ENCODE measurements at places on chromosomes 5 and 9. TPM values are rescaled to one million over a fixed set of nuclear protein-coding genes. Genes with fewer than 3 reads are reported as not detected.

The PCDH12 gene
- 0.66 TPM for total RNA-seq

The OCLN gene
- total RNA-seq: 102 TPM

DNA sequence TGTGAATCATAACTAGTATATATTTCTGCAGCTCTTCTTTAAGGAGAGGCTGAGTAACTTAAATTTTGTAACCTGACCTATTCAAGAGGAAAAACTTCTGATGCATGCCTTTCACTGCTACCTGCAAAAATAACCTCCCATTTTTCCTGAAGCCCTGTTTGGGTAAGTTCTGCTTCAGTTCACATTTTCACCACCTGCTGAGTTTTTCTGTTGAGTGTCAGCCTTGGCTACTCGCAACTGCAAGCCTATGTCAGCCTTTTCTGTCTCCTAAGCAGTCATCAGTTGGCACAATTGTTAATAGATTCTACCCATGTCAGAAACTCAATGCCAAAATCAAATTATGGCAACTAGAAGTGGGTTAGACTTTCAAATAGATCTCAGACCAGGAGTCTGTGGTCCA is 8.2 kb upstream of the TNFAIP8 start:
- DNase-seq: no peak

The INSYN2B gene
- 0.15 TPM for total RNA-seq

DNA sequence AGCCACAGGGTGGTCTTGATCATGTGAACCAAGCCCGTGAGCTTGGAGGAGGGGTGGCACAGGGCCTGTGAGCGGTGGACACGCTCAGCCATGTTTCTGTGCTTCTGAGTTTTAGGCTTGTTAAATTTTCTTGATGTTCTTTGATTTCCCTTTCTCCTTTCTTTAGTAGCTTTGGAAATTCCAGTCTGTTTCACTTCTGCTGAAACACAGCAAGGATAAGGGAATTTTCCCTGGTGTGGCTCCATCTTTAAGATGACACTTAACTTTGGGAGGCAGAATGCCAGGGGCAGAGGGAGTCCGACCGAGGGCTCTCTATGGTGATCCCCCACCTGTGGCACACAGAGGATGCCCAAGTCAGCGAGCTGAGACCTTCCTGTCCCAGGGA is 29.7 kb upstream of the BASP1 start:
- no peak for DNase-seq

The C5 gene
- 2.0 TPM for total RNA-seq

The PLPP7 gene
- not detected for total RNA-seq

The TAF1L gene
- total RNA-seq: not detected

The DND1 gene
- total RNA-seq: 0.49 TPM

DNA sequence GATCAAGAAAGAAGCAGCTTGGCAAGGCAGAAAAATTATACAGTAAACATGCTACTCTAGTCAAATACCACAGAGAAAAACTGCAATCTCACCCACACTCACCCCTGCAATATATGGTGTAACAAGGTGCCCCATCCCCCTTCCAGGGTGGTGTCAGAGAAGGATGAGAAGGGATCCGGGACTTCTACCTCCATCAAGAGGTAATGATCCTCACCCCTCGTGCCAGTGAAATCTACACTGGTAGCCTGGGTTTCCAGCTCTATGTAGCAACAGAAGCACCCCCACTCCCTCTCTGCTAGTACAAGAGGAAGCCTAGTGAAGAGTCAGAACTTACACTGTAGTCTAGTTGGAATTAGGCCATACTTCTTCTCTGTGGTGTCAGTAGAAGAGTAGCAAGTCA is 18.9 kb downstream of the SLCO4C1 start:
- no peak for DNase-seq

DNA sequence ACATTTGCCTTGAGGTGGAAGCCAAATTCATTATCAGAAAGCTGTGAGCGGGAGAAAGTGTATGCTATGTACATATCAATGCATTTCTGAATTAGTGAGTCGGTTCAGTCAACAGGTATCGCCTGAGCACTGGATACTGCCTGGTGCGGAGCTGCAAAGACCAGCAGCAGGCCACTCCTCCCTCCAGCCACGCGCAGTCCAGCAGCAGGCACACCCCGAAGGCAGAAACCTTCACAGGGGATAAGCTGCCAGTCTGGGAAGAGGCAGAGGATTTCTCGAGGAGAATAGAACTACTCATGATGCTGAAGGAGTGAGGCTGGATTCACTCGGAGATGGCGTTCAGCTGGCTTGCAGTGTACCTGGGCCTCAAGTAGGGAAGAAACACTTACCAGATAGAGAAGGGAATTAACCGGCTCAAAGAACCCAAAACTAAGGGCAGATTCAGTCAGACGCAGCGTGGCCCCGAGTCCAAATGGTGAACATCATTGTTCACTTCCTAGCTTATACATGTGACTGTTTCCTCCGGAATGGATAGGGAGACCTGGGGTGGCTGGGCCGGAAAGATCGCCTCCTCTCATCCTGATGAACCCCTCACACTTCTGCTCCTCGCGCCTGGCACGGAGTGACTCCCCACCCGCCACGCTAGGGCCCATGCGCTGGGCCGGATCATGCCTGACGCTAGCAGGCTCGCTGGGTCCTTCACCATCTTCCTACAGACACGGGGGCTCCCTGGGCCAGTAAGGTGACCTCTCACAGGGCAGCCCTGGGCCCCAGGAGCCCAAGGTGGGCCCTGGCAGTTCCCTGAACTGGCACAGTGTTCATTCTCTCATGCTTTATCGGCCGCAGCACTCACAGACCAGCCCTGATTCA is 78.1 kb upstream of the SPATA31C2 start:
- DNase-seq: no peak

- DNase-seq: no peak
Observed at GRCh38 chr9:137194388-137194787, 5.9 kb downstream of the SSNA1 start.

DNA sequence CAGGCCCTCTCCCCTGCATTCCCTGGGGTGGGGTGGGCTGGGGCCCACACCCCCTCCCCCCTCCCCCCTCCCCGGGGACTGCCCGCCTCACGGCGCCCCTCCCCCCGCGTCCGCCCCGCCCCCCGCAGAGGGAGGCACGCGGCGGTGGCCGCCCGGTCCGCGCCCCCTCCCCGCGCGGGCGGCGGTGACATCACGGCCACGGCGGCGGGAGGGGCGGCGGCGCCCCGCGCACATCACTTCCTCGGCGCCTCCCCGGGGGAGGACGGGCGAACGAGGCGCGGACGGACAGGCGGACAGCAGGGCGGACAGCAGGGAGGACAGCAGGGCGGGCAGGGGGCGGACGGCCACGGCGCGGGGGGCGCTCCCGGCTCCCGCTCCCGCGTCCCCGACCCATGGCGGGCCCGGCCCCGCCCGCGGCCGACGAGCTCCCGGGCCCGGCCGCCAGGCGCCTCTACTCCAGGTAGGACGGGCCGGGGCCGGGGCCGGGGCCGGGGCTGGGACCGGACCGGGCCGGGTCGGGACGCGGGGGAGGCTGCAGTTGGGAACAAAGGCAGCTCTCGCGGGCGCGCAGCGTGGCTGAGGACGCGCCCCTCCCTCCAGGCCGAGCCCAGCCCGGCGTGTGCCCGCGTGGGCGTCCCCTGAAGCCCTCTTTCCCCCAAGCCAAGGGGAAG is at the start of gene GPSM1:
TSS of gene GPSM1 (plus strand) at position 236 of the 671 bp plus-strand sequence. CDS start at position 393, 157 bp downstream.
- no peak for DNase-seq

The GPR151 gene
- total RNA-seq: not detected

DNA sequence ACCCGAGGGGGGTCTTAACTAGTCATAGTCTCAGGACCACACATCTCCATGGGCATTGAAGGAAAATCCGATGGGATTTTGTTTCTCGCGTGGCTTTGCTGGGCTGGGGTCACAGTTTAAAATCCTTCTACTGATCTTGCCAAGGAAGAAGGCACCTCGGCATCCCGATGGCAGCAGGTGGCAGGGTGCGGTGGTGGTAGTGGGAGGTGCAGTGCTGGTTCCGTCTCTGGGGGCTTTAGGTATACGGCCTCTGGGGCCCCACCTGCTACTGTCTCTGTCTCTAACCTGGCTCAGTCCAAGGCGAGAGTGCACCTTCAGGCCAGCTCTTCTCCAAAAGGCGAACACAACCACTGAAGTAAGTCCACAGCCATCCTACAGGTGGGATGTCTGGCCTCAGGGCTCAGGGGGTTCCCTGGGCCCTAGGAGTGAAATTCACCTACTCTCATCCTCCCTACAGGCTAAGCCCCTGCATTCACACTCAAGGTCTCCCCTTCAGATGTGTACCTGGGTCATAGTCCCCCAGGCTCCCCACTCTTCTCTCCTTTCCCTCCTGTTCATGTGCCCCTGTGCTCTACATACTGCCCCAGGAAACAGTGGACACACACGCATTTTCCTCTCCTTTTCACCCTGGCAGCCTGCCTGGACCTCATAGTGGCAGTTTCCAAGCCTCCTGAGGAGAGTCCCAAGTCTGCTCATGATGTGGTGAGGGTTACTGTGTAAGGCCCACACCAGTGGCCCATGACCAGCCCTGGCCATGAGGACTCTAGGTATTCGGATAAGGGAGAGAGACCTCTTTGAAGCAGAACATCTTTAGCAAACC is 736 bp upstream of the FCN2 start:
- peak; percentile 53 for DNase-seq

DNA sequence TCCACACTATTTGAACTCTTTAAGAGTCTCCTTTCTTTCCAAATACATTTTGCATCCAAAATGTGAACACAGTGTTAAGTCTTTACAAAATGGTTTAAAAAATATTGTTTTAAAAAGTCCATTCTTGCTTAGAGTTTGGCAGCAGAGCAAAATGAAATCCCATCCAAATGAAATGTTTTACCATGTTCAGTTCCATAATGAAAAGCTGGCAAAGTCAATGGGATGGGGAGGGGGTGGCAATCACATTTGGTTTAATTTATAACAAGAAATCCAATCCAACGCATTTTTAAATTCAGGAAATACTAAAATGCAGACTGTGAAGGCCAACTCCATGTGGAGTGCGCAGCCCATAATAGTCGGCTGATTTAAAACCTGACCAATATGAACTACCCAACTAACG is 39.4 kb downstream of the MRPL36 start:
- DNase-seq: no peak

GRCh38 chr9:99235069-99235468 is 13.0 kb downstream of the SEC61B start:
- DNase-seq: no peak

GRCh38 chr9:5851445-5851844 is 18.5 kb upstream of the ERMP1 start:
- no peak for DNase-seq

The MEIKIN gene
- not detected for total RNA-seq

The INSL4 gene
- total RNA-seq: not detected

- no peak for DNase-seq
Observed at GRCh38 chr5:128596071-128596470, 58.0 kb upstream of the FBN2 start.

The ORM2 gene
- total RNA-seq: not detected

DNA sequence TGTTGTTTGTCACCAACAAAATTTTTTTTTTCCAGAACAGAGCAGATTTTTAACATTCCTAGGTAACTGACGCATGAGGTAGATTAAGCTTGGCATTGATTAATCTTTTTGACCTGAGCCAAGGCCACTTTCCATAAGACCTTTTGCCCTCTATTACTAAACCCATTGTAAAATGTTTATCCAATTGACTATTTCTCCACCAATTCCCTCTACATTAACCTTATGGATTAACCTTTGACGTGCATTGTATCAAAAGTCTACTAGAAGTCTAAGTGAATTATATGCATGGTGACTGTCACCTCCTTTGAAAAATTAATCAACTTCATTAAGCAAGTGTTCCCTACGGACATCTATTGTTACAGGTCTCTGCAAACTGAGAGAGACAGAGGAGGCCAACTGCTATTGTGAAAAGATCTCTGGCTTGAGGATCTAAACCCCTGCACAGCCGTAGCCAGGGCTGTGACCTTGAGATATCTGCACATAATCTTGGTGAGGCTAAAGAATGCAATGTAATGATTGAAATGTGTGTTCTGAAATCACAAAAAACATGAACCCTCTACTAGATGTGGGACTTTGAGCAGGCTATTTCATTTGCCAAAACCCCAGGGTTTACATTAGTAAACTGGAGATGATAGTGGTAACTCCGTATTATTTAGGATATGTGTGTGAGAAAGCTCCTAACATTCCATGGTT is 632.2 kb downstream of the TLR4 start:
- no peak for DNase-seq

- DNase-seq: peak; percentile 90
Observed at GRCh38 chr5:173144200-173145176, at the start of gene BNIP1. Gene BNIP1 (plus strand): TSS chr5:173144531. CDS start chr5:173144546, 15 bp downstream.

DNA sequence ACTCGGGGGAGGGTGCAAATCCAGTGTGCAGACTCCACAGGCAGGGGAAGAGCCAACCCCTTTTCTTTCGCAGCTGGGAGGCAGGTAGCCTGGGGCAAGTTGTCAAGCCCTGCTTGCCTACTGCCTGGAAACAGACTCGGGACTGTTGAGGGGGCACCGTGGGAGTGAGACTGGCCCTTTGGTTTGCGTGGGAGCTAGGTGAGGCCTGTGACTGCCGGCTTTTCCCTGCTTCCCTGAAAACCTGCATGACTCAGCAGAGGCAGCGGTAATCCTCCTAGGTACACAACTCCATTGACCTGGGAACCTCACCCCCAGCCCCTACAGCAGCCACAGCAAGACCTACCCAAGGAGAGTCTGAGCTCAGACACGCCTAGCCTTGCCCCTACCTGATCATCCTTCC is 509.5 kb downstream of the DTWD2 start:
- no peak for DNase-seq

The PCDHA10 gene
- 0.08 TPM for total RNA-seq

- DNase-seq: no peak
Observed at GRCh38 chr5:97164846-97165245, 18.2 kb downstream of the RIOK2 start.

DNA sequence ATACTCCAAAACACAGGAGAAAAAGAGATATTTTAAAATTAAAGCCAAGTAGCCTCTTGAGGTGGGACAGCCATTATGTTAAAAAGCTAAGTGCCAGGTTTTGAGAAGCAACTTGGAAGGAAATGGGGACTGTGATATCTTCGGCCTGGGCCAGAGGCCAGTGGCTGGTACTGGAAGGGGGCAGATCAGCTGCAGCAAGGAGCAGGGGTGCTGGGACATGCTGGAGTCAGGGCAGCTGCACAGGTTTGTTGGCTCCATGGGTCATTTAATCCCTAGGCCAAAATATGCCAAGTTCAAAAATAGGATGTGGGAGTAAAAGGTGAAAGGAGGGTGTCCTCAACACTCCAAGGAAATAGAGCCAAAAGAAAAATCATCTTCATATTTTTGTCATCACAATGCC is 30.0 kb downstream of the ADRB2 start:
- no peak for DNase-seq

The GFRA3 gene
- total RNA-seq: 0.42 TPM

The SLCO6A1 gene
- total RNA-seq: not detected
